ENCODE measurements at places on chromosomes 12 and 14. TPM values are rescaled to one million over a fixed set of nuclear protein-coding genes. Genes with fewer than 3 reads are reported as not detected.

DNA sequence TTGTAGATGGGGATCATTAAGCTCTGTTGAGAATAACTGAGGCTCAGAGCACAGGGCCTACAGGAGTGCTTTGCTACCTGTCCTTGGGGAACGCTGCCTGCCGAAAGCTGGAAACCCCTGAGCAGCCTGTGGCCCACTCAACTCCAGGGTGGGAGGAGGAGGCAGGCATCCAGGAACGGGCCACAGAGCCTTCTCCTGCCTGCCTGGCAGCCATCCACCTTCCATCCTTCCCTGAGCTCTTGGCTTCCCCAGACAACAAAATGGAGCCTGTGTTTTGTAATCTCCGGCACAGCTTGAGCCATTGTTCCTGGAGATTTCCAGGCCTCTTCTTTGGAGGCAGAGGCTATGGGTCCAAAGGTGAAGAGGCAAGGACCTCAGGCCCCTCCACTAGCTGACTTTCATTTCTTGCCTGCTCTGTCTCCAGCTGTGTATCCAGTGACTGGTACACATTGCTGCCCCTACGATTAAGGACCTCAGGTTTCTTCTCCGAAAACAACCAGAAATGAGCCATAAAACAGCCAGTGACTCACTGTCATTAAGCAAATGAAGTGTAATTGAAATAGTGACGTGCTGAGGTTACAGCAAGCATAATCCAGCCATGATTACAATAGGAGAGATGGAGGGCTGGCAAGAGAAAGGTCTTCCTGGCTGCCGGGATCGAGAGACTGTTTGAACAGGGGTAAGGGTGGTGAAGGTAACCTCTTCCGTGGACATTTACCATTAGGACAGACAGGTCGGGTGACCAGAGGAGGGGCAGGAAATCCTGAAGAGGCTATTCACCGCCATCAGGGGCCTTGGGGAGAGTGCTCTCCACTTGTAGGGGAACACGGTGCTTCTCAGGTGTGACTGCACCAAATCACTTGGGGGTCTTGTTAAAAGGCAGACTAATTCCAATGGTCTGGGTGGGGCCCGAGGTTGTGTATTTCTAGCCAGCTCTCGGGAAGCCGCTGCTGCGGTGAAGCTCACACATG is 56.3 kb upstream of the KCNA5 start:
- H3K4me1 ChIP-seq: no peaks in the 10 kb centered on the region
- no peak overlapping the region for H3K4me3 ChIP-seq
- no peak overlapping the region for H3K27ac ChIP-seq
- H3K27me3 ChIP-seq: no peaks in the 10 kb centered on the region
- no peaks in the 10 kb centered on the region for H3K36me3 ChIP-seq

GRCh38 chr14:85319101-85319500 is 210.8 kb upstream of the FLRT2 start:
- H3K27ac ChIP-seq: no peak overlapping the region
- no peaks in the 10 kb centered on the region for H3K36me3 ChIP-seq
- no peaks in the 10 kb centered on the region for H3K27me3 ChIP-seq
- no peak for DNase-seq
- H3K4me3 ChIP-seq: no peak overlapping the region

DNA sequence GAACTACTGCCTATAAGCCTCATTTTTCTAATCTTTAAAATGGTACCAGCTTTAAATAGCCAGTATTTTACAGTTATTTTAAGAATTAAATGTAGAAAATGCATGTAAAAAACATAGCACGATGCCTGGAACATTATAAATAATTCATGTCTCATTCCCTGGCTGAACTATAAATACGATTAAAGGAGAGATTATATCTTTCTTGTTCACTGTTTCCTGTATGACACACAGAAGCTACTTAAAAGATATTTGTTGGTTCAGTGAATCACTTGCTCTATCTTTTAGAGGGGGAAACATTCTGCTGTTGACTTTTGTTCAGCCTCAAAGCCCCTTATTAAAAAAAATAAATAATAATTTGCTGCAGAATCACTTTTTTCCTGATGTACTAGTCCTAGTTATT is 406.9 kb downstream of the LRFN5 start:
- H3K4me3 ChIP-seq: no peak overlapping the region
- no peak overlapping the region for H3K27ac ChIP-seq
- no peaks in the 10 kb centered on the region for H3K4me1 ChIP-seq
- H3K36me3 ChIP-seq: no peaks in the 10 kb centered on the region

DNA sequence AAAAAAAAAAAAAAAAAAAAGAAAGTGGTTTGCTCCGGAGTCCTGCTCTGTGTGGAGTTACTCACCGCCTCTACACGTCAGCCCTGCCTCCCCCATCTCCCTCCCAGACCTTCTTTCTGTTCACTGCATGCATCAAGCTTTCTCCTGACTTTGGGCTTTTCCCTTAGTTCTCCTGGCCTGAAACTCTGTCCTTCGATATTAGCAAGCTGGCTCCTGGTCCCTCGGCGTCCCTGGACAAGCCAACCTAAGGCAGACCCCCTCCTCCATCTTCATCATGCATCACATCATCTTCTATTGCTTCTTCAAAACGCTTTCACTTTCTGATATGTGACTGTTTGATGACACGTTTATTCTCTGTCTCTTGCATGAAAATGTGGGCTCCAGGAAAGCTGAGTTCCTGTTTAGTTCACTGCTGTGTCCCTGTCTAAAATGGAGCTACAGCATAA is 40.6 kb downstream of the SLC15A4 start:
- DNase-seq: peak; percentile 72
- no peaks in the 10 kb centered on the region for H3K36me3 ChIP-seq
- peaks cover 33% of the 10 kb centered on the region for H3K4me1 ChIP-seq
- H3K27ac ChIP-seq: peak overlapping the region; percentile 44

DNA sequence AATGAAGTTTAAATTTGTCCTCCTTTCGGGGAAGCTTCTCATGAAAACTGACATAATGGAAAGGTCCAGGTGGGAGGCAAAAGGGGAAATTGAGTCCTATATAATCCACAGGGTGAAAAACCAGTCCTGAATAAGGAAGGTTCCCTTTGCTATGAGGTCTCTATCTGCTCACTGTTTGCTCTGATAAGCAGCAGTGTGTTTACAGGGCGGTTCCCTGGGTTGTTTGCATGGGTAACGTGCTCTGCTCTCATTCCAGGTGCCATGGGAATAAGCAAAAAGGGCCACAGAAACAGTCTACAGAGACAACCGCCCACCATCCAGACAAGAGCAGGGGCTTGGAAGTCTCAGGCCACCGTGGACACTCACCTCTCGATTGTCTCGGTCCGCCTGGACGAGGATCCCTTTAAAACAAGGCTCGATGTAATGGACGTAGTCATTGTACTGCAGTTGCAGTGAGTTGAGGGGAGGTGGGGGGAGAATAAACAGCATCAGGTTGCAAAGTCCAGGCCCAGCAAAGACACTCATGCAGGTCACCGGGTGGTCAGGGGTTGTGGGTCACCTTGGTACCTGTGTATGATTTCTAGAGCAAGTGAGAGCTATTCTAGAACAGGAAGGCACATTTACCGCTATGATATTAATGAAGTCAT is 32.7 kb downstream of the CACNA2D4 start:
- H3K27me3 ChIP-seq: no peaks in the 10 kb centered on the region
- no peak for DNase-seq
- no peak overlapping the region for H3K4me3 ChIP-seq
- H3K36me3 ChIP-seq: no peaks in the 10 kb centered on the region

DNA sequence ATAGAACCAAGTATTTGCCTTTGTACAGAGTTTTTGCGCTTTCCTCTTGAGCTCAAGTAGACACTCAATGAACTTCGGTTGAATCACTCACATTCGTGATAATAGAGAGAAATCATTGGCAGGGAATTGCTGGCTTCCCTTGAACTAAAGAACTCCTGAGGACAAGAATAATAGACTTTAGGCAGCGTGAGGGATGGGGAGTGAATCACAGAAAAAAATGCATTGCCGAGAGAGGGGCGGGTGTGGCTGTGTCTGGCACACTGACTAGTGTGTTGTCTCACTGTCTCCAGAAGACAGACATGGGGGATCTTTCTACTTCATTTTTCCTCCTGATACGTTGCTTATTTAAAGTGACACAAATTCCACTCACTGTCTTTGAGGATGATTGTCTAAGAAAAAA is 805.2 kb downstream of the BCL11B start:
- no peak overlapping the region for H3K27ac ChIP-seq
- H3K4me1 ChIP-seq: no peaks in the 10 kb centered on the region
- DNase-seq: no peak
- H3K27me3 ChIP-seq: no peaks in the 10 kb centered on the region
- no peak overlapping the region for H3K4me3 ChIP-seq

OR4E2 gene
- not detected for total RNA-seq

PROX2 gene
- not detected for total RNA-seq

SSPN gene
- 19.6 TPM for total RNA-seq

OAS2 gene
- 59.3 TPM for total RNA-seq

ARF3 gene
- total RNA-seq: 77.5 TPM
